ENCODE measurements at places on chromosomes 3 and 15.

DNA sequence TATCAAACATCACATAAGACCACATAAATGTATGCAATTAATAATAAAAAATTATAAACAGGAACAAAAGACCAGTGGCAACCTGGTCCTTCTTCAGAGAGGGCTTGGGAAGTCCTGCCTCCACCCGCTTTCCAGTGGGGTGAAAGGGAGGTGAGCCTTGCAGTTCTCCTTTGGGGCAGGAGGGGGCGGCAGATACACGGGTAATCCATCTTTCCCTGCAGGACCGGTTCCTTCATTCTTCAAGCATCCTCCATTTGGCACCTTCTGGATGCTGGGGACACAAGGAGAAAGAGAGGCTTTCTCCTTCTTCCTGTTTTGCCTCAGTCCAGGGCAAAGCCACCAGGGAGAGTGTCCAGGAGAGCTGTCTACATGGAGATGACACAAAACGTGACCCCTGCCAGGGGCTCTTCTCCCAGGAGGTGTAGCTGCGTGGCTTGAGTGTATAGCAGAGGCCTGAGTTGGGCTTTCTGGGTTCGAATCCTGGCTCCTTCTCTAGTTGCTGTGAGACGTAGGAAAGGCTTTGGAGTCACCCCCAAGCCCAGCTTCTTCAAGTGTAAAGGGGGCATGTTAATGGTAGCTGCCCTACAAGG, 23.2 kb downstream of the RPLP1 start:
- peak; percentile 67 for DNase-seq

DNA sequence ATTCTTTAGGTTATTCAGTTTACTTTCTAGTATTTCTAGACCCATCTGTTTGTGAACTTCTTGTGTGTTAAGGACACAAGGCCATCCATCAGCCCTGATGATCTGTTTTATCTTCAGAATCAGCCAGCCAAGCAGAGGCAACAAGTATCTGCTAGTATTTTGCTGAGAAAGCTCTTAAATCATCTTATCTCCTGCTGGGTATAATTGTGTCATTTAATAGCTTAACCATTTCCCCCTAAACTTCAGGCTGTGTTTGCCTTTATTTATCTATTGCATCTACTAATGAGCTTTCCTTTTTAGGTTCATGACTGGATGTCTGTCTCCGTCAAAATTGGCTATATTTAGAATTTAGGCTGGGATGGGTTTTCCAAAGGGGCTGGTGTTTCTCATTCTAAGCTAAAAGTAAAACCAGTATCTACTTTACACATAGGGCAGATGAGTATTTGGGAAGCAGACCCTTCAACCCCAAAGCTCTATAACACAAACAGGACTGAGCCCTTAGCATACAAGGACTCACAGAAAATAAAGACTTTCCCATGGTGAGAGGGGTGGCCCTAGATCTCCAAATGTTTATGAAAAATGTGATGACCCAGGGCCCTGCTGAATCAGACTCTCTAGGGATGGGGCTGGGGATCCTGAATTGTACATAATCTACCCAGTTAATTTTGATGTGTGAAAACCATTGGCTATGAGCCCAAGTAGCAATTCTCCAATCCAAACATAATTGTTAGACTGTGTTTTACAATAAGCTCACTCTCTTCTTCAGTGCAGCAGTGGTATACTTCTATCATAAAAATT, 65.3 kb upstream of the PSMD6 start:
- DNase-seq = no peak

DNA sequence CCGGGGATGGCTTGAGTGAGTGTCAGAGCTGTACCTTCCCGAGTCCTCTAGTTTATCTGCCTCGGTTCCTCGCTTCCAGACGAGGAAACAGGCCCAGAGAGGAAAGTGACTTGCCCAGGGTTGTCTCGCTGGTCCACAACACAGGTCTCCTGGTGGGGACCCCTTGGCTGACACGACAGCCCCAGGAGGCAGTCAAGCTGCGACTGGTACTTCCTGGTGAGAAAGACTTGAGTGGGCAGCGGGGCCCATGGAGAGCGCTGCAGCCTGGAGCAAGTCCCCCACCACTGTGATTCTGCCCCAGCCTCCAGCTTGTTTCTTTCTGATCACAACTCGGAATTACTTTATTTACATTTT, 600 bp upstream of the CHRNA5 start:
- no peak for DNase-seq

- DNase-seq = no peak
Measured at GRCh38 chr3:46864061-46864881, 1.0 kb upstream of the MYL3 start.

DNA sequence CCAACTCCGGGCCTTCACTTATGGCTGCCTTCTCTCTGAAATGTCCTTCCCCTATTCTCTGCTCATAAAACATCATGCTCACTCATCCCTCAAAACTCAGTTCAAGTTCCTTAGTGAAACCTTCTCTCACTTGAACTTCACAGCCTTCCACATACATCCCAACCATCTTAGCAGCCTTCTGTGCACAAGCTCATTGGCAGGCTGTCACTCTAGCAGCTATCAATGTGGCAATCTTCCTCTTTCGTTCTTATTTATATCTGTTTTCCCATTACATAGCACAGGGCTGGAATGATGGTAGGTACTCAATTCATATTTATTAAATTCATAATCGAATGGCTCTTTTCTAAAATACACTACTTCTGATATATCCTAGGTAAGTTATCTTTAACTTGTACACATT, 66.4 kb upstream of the MCTP2 start:
- no peak for DNase-seq

GRCh38 chr15:69593981-69594966, 141.7 kb downstream of the RPLP1 start:
- no peak for DNase-seq

Measured in activated T-helper 1 cell treated with anti-CD3 and anti-CD28 coated beads, Interleukin-2, amount 50 U/mL, for 16 hours (primary cell).